ENCODE measurements at places on chromosomes 11 and 22.

GRCh38 chr11:69804769-69805508, 14.3 kb downstream of the FGF3 start:
- DNase-seq = no peak

GRCh38 chr11:104870910-104871309, 27.4 kb downstream of the CASP12 start:
- no peak for DNase-seq

DNA sequence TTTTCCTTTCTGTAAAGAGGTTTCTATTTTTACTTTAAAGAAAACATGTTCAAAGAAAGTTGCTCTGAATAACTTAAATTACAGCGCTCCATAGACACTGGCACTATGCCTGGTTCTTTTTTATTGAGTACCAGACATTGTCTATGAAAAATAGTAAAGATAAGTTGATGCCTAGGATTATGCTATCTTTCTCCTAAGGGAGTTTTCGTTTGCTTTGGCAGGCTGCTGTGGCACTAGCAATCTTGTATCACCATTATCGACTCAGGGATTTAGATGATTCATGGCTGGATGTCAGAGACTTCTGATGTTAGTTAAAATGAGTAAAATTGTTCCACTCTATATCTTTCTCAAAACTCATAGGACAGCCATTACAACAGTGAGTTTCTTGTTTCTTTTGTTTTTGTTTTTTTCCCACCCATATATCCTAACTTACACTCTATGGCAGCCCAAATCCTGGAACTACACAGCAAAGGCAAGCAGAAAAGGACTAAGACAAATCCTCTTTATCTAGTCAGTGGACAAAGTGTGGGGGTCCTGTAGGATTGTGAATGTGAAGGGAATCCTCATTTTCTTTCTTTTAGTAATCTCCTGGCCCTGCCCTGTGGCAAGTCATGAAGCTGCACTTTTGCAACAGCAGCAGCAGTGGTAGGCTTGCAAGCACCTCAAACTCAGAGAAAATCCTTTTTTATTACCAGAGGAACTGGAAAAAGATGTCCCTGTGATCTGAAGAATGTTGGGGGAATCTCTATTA, 20.7 kb downstream of the SLN start:
- peak; percentile 55 for DNase-seq

DNA sequence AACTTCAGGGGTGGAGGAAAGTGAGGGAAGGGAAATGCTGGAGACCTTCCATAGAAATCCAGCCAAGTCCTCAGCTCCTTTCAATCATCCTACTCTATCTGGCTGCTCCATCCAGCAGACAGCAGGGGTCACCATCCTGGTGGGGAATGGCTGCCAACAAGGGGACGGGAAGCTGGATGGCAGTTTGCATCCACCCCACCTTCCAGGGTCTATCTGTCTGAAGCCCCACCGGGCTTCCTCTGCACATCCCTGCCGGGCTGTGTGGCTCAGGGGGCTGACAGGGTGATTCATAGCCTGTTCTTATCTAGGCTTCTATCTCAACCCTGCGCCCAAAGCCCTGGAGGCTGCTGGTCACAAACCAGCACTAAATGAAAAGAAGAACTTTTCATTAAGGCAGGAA, 1.1 kb downstream of the SYTL2 start:
- DNase-seq = no peak

DNA sequence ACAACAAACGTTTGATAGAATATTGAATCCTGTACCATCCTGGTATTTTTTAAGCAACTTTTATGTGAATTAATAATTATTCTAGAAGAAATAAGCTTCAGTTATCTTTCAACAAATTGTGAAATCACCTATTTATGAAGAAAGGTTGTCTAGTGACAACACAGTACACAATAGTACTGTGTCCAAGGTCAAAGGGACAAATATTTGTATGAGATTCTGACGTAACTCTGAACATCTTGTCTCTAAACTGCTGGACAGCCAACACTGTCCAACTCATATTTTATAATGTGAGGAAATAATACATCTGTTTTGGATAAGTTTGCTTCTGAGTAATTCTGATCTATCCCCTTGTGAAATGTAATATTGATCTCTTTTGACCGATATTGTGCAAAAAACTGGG, 18.9 kb downstream of the CASP5 start:
- DNase-seq = no peak

DNA sequence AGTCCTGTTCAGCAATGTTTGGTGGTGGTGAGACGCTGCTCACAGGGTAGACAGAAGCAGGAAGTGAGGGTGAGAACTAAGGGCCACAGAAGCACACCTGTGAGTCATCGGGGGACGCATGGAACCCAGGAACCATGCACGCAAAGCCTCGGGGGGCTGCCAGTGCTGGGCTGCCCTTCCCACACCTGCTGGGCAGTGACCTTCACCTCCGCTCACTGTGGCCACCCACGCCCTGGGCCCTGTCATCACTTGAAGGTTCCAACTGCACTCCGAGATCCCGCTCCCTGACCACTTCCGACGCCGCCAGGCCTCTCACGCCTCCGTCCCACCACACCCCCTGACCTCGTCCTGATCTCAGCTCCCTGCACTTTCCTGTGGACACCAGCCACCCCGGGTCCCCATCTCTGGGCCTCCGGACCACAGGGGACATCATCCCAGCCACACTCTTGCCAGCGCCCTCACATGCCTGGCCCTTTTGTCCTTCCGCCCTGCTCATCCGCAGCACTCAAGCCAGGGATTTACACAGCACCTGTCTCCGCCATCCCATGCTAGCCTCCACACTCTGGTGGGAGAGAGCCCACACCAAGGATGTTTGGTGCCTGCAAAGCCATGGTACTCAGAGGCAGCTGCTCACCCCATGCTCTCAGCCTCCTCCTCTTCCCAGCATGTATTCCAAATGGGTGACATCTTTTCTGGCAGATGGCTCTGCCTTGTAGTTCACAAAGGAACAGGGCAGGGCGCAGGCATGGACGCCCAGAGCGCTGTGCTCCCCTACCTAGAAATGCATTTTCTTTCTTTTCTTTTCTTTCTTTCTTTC, 23.1 kb upstream of the ATXN10 start:
- DNase-seq = no peak

DNA sequence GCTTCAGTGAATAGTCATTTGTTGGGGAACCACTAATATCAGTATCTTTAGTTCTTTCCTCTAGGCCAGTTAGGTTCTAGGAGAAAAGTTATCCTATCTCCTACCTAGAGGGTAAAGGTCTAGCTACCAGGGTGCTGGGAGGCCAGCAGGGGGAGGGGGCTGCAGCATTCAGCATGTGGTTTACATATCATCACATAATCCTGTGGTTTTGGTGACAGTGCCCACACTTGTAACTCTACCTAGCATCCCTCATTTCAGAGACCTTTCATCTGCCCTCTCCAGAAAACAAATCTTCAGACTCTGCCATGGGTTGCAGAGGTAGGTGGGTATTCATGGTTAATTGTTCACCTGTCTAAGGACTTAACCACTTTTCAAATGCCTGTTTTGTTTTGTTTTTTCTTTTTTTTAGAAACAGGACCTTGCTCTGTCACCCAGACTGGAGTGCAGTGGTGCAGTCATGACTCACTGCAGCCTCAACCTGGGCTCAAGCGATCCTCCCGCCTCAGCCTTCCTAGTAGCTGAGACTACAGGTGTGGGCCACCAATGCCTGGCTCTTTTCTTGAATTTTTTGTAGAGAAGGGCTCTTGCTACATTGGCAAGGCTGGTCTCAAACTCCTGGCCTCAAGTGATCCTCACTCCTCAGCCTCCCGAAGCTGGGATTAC, 146.8 kb downstream of the ENTHD1 start:
- no peak for DNase-seq

- no peak for DNase-seq
Observed at GRCh38 chr22:19129871-19130270, 1.2 kb upstream of the TSSK2 start.

DNA sequence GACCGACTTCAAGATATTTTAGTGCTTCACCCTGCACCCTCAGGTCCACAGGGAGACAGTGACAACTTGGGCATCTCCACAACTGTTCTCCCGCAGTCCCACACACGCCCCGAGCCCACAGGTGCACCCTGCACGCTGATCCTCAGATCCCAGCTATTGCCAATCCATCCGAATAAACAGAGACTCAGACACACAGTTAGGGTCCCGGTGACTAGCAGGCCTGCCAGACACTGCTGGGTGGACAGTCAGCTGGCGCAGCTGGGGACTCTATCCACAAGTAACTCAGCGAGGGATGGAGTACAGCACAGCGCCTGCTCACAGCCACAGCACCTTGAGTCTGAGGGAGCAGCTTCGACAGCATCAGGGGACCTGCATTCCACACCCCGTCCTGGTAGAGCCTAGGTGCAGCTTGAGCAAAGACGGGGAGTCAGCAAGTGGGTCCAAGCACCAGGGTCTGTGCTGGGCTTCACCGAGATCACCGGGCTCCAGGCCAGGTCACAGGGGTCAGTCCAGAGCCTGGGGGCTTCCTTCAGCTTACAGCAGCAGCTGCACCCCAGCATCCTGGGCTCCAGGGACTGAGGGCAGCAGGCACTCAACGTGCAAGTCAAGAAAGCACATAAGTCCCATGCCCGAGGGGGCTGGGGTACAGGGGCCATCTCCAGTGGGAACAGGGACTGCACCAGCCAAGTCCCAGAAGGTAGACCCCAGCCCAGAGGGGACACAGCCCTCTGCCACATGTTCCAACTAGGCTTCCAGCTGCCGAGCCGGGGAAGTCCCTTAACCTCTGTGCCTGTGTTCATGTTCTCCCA, 7.6 kb downstream of the RPL3 start:
- DNase-seq = no peak

GRCh38 chr22:48415520-48415919, 1412.2 kb downstream of the BRD1 start:
- no peak for DNase-seq

Measured in NCI-H226 (cell line).